Cortex of kidney (tissue), 1 donor: ENCODE measurements at places on chromosomes 1 and 21.

GRCh38 chr1:229436201-229436600 is 2.3 kb upstream of the ACTA1 start:
- DNase-seq: no peak

DNA sequence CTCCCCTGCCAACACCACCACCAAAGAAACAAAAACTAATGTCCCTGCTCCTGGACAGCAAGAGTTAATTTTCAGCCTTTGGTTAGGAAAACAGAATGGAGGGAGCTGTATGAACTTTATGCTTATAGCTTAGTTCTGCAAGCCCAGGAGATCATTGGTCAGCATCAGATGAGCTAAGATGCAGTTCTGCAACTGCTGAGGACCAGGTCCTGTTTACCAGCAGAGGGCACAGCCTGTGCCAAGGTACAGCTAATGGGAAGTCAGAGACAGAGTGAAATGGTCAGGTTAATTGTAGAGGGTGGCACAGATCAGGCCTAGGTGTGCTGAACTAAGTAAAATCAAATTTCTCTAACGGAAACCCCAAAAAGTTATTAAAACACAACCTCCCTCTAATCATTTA is 161.3 kb downstream of the ROR1 start:
- DNase-seq: no peak

GRCh38 chr1:154996966-154997701 is 3.7 kb downstream of the LENEP start:
- no peak for DNase-seq

DNA sequence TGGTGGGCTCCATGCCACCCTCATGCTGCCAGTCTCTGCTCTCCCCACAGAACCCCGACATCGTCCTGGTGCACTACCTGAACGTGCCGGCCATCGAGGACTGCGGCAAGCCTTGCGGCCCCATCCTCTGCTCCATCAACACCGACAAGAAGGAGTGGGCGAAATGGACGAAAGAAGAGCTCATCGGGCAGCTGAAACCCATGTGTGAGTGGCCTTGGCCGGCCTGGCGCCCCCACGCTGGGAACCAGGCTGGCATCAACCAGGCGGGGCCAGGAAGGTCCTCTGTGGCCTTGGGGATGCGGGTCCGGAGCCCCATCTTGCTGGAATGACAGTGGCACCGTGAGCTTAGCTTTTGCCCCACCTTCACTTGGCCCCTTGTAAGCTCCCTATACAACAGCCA is 130.7 kb upstream of the VAMP3 start:
- no peak for DNase-seq

DNA sequence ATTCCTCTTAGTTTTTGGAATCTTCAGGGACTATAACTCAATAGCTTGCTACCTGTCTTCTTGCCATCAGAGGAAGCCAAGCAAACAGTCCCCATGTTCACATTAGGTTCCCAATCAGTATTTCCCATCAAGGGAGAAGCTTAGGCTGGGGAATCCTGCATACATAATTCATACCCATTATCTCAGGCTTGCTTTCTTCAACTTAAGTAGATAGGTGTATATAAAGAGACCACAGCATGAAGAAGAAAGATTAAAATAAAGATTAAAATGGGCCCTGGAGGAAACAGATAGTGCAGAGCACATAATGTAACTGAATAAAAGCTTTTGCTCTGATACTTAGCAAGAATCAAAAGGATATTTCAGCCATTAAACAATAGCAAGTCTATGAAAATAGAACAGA is 29.0 kb upstream of the KCNK1 start:
- DNase-seq: no peak

- DNase-seq: no peak
Observed at GRCh38 chr1:242205622-242206489, 207.0 kb upstream of the MAP1LC3C start.

DNA sequence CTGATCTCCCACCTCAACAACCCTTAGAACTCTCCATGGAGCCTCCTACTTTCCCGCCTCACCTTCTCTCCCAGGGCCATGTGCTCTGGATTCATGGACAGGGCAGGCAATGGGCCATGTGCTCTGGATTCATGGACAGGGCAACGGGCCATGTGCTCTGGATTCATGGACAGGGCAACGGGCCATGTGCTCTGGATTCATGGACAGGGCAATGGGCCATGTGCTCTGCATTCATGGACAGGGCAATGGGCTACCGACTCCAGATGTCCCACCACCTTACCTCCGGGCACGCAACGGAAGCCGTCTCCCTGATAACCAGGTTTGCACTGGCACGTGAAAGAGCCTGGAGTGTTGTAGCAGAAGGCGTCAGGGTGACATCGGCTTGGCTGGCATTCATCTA is 53.2 kb downstream of the NID1 start:
- DNase-seq: no peak

DNA sequence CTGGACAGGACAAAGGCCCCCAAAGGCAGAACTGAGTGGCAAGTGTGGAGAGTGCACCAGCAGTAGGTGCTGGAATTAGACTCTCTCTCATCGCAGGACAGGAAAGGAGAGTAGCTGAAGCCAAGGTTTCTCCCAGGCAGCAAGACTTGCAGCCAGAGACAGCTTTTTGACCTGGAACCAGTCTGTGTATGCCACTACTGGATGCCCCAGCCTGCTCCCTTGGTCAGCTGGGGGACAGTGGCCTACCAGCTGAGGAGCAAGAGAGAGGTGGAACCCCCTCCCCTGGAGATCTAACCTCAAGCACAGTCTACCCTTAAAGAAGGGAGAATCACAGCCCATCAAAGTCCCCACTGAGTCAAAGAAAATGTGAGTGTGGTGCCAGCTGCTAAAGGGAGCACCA is 375.7 kb downstream of the KCNH1 start:
- no peak for DNase-seq

GRCh38 chr1:199733125-199733524 is 294.4 kb upstream of the NR5A2 start:
- DNase-seq: no peak

GRCh38 chr1:99955375-99955774 is 14.4 kb upstream of the SLC35A3 start:
- no peak for DNase-seq
